ENCODE measurements at places on chromosomes 2 and 18. TPM values are rescaled to one million over a fixed set of nuclear protein-coding genes. Genes with fewer than 3 reads are reported as not detected.

DNA sequence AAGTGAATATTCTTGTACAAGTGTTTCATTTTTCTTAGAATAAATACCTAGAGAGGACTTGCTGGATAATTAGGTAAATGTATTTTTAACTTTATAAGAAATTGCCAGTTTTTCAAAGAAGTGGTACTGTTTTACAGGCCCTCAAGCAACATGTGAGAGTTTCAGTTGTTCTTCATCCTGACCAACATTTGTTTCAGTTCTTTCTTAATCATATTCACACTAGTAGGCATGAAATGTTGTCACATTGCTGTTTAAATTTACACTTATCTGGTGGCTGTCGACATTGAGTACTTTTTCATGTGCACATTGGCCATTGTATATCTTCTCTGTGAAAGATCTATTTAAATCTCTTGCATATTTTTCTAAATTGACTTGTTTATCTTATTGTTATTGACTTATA is 178.1 kb downstream of the ACOXL start:
- DNase-seq: no peak

- DNase-seq: no peak
Observed at GRCh38 chr2:23412556-23413155, 27.7 kb downstream of the KLHL29 start.

- DNase-seq: no peak
Observed at GRCh38 chr18:3967359-3968180, 487.5 kb downstream of the DLGAP1 start.

DNA sequence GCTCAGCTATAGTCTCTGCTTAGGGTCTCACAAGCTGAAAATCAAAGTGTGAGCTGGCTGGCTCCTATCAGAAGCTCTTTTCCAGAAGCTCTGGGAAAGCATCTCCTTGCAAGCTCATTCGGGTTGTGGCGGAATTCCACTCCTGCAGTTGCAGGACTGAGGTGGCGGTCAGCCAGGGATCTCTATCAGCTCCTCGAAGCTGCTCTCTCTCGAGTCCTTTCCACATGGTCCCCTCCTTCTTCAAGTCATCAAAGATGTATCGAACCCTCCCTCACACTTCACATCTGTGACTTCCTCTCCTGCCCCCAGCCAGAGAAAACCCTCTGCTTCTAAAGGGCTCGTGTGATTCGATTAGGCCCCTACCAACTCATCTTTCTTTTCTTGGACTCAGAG is 141.7 kb downstream of the ZFP36L2 start:
- no peak for DNase-seq

DNA sequence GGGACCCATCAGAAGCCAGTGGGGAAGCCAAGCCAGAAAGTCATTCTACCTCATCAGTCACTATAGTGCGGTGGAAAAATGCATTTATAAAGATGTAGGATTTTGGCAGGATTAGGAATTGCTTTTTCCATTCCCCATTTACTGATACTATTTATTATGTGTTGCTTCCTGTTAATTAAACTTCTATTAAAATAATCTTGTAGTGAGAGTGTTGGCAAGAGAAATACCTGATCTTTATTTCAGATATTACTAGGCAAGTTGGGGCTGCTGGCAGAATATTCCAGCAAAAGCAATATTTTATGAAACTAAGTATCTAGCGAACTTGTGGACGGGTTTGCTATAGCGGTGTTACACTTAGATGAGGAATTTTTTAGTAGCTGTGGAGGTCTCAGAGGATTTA is 23.9 kb upstream of the CDC42EP3 start:
- DNase-seq: no peak

The GPR39 gene
- 1.9 TPM for polyA plus RNA-seq

The RNF152 gene
- polyA plus RNA-seq: 6.5 TPM

GRCh38 chr2:203811491-203812221 is 55.9 kb upstream of the CTLA4 start:
- peak; percentile 59 for DNase-seq

DNA sequence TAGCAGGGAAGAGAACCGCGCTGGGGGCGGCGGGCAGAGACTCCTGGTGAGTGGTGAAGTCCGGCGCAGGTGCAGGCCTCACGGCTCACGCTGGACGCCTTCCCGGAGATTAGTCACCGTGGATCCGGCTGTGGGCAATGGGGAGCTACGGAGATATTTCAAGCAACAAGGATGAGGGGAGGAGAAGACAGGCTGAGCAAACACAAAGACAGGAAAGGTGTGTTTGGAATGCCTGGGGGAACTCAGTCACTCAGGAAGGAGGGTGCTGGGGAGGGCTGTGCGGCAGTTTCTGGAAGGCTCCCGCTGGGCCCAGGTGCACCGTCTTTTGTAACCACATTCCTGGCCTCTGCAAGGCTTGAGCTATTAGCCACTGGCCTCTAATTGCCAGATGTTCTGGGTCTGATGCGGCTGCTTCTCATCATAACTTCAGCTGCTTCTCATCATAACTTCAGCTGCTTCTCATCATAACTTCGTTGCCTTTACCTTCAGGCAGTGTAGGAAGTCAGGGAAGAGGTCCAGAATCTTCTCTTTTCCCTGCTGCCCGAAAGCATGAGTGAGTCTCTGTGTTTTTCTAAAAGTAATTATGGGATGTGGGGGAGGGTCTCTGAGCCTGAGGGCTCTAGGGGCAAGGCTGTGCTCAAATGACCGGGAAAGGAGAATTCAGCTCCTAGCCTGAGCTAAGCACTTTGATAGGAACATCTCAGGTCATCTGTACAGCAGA is 118.9 kb downstream of the PXDN start:
- peak; percentile 66 for DNase-seq

DNA sequence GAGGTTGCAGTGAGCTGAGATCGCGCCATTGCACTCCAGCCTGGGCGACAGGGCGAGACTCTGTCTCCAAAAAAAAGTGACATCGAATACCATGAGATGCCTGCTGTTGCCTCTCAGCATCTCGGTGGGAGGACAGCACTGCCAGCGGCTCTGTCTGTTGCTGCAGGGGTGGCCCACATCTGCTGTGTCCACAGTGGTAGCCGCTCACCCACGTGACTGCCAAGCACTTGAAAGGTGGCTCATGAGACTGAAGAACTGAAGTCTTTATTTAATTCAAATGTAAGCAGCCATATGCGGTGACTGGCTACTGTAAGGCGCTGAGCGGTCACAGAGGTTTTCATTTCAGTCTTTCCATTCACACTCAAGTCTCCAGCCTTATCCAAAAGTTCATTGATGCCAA is 25.8 kb downstream of the IMPA2 start:
- DNase-seq: no peak

DNA sequence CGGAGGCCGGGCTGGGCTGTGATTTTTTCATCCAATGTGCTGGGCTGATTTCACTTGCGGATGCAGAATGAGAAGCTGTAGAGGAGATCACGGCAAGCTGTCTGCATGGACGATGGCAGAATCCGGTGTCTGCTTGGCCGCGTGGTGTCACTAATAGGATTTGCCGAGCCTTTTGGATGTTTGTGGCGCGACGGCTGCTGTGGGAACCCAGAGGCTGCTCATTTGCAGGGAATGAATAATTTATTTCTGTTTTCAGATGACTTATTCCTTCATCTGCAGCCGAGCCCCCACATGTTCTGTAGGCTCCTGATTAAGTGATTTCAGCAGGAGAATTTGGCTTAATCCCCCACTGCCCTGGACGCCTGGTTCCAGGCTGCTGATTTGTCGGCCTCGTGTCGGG is 62.6 kb downstream of the ODC1 start:
- no peak for DNase-seq

The TRIP12 gene
- polyA plus RNA-seq: 137 TPM

The GRP gene
- 0.21 TPM for polyA plus RNA-seq

DNA sequence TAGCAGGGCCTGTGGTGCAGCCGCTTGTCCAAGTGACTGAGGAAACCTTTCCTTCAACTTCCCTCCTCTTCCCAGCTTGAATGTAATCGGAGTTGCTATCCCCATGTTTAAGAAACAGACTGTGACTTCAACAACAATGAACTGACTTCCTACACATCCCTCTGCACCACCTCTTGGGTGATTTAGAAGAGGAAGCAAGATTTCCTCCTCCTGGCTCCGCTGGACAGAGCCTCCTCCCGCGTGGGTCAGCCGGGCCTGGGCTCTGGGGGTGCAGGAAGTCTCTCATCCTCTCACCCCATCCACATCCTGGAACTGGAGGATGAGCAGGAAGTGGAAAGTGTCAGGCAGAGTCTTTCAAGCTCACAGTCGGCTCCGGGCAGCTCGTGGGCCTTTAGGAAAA is 84.3 kb downstream of the GATA6 start:
- no peak for DNase-seq

GRCh38 chr2:149226790-149227189 is 103.6 kb upstream of the LYPD6 start:
- DNase-seq: no peak

The MYO5B gene
- 0.18 TPM for polyA plus RNA-seq
